ENCODE measurements at places on chromosomes 16 and 17. TPM values are rescaled to one million over a fixed set of nuclear protein-coding genes. Genes with fewer than 3 reads are reported as not detected.

Gene CEP95
- total RNA-seq: 45.3 TPM

Gene SCN4A
- total RNA-seq: 0.32 TPM

Gene KRT24
- total RNA-seq: not detected

Gene MYH13
- total RNA-seq: not detected

Gene SLFN5
- total RNA-seq: 31.3 TPM

Gene GPR179
- not detected for total RNA-seq

Gene RUNDC3A
- 0.41 TPM for total RNA-seq

Gene SERPINF2
- 0.45 TPM for total RNA-seq

Gene USP6
- total RNA-seq: 0.08 TPM

Gene HSDL1
- 14.6 TPM for total RNA-seq

Gene SLC25A19
- 97.4 TPM for total RNA-seq

Gene HNF1B
- not detected for total RNA-seq

Gene RGS11
- 0.11 TPM for total RNA-seq

Gene LPO
- total RNA-seq: 0.16 TPM

Gene AANAT
- not detected for total RNA-seq

Gene VMO1
- not detected for total RNA-seq

Gene GDPD1
- 2.2 TPM for total RNA-seq

Gene C16orf92
- not detected for total RNA-seq

Gene KLHL10
- not detected for total RNA-seq

Gene GPR139
- total RNA-seq: not detected

Gene CCL7
- total RNA-seq: not detected

Gene XYLT1
- 21.4 TPM for total RNA-seq

Gene NPIPB13
- total RNA-seq: 16.1 TPM
